Sigmoid colon (tissue), 7 donors: ENCODE measurements at places on chromosomes 3 and 15. TPM values are rescaled to one million over a fixed set of nuclear protein-coding genes. Genes with fewer than 3 reads are reported as not detected.
A peak's percentile ranks its signal among the peaks of the same experiment; 100 is the strongest.

- DNase-seq: no peak
Observed at GRCh38 chr3:1380926-1381646, 288.3 kb downstream of the CNTN6 start.

DNA sequence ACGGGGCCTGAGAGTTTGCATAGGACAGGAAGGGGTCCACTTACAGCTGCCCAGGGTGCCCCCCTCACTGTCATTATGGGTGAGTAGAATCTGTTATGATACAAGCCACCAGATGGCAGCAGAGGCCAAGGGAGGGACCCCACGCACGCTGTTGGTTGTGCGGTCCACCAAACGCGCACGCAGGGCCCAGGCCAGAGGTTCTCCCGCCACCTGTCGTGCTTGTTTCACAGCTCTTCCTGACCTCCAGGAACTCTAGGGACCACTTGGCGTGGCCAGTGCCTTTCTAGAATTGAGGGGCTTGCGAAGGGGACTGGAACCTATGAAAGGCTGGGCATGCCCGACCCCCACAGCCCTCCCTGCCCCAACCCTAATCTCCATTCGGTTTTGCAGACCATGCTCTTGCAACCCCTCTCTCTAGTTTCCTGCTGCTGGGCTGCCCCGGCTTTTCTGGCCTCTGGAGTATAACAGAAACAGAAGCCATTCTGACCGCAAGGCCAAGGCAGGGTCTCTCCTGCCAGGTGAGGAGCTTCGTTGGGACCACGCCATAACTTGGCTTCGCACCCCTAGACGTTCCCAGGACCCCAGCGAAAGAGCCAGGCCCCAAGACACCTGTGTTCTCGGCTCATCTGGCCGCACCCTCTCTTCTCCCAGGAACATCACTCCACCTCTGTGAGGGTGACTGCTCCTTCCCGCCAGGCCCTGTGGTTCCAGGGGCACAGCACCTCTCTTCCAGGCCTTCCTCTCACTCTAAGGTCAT is 46.0 kb downstream of the ALDH1L1 start:
- DNase-seq: peak; percentile 87

DNA sequence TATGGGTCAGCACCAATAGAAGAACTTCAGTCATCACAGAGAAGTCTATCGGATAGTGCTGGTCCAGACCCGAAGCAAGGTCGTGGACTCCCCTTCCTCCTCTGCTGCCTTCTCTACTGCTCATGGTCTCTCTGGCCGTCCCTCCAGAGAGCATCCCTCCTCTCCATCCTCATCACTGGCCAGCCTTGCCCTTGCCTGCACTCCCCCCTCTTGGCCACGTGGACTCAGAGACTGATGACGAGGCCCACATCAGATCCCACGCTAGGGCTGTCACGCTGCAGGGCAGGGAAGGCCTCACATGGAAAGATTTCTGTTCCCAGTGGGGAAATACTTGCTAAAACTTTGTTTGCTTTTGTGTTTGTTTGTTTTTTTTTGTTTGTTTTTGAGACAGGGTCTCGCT is 35.3 kb downstream of the IGDCC3 start:
- DNase-seq: no peak

DNA sequence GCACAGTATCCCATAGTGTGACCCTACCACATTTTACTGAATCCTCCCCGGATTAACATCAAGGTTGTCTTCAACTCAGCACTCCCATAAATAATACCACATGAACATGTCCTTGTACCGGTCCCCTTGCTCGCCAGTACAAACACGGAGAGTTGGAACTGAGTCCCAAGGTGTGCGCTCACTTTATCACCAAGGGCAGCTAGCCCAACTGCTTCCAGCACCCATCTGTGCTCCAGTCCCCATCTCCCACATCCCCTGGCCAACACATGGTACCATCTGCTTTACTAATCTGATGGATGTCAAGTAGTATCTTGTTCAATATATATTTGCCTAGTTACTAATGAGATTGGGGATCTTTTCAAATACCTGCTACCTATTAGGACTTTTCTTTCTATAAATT is 64.7 kb downstream of the ISG20 start:
- no peak for DNase-seq

DNA sequence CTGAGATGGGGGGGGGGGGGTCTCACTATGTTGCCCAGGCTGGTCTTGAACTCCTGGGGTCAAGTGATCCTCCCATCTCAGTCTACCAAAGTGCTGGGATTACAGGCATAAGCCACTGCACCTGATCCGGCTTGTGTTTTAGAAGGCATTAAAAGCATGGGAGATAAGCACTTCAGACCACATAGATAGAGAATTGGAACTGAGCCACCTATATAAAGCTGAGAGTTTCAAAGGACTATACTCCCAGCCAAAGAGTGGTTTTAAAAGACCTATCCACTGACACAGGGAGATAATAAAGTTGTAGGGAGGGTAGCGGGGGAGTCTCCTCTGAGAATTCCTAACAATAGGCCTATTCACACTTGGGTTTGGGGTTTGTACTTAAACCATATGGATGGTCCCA is 34.8 kb downstream of the DENND4A start:
- DNase-seq: no peak

GRCh38 chr15:51647128-51647562 is 24.6 kb upstream of the DMXL2 start:
- DNase-seq: peak; percentile 69

NANOGP8 gene
- not detected for total RNA-seq

GRCh38 chr3:34075975-34076374 is 277.5 kb downstream of the PDCD6IP start:
- no peak for DNase-seq

GRCh38 chr3:150275941-150276340 is 132.2 kb upstream of the TSC22D2 start:
- DNase-seq: no peak

- DNase-seq: no peak
Observed at GRCh38 chr3:129560269-129560787, 17.4 kb downstream of the H1-8 start.

SIDT1 gene
- total RNA-seq: 1.9 TPM

- DNase-seq: no peak
Observed at GRCh38 chr3:28950614-28951013, 330.3 kb upstream of the RBMS3 start.

CACNA2D3 gene
- total RNA-seq: 4.6 TPM

DNA sequence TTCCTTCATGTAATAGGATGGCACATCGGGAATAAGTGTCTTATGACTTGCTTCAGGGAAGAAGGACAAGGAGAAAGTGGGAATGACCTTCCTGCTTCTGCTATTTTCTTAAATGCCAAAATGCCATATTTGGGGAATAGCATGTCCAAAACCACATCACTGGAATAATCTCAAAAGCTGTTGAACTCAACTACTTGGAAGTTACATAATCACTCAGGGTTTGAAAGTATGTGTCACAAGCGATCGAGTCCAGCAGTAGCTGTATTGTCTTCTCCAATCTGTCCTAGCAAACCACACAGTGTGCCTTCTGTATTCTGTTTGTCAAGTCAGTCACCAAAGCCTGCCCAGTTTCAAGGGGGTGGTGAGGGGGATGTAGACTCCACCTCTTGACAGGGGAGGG is 58.3 kb upstream of the GADL1 start:
- DNase-seq: no peak

DNA sequence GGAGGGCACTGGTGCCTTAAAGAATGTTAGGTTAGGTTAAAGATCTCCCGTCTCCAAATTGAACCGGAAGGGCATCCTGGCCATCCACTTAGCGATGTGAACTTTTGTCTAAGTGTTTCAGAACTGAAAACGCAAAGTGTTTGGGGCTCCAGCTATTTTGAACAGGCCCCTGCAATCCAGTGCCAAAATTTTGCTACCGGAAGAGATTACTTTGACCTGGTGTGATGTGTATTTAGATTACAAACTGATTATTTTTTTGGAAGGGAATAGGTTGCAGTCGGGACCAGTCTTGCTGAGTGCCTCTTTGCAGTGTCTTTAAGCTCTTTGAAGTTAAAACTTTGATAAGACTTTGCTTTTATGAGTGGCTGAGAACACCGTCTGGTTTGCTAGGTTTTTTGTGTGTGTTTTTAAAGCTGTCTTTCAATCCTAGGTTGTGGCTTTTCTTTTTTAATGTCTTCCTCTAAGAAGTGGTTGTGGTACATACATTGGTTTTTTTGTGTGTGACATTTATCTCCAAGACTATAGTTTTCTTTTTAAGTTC is 179.6 kb downstream of the OR4M2 start:
- DNase-seq: no peak

DNA sequence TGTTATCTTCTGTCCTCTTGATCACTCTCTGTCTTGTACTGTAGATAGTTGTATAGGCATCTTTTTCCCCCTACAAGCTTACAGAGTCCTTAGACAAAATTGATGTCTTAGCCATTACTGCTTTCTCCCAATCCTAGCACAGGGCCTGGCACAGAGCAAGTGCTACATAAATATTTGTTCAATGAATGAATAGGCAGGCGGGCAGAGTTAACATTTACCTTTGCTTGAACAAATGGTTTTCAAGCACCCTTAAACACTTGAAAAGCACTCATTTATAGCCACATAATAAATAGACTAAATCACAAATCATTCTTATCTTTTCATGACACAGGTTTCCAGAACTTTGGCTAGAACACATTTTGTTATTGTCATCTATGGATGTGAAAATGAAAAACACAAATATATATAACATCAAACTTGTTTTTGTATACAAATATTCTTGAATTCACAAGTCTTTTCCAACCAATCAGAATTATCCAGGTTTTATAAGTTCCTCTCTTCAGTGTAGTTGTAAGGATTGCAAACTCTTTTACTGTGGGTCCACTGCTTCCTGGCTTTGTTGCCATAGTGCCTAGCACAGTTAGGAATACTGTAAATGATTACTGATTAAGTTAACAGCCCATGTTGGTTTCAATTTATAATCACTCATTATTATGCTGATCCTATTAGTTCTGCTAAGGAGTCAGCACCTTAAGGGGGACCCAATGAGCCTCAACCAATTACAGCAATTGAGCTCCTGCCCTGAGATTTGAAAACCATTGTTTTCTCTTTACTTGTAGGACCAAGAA is 61.9 kb downstream of the ISL2 start:
- DNase-seq: no peak

- no peak for DNase-seq
Observed at GRCh38 chr15:45868109-45868691, 233.4 kb downstream of the SQOR start.

GRCh38 chr3:159669766-159670165 is 318.9 kb upstream of the IL12A start:
- DNase-seq: no peak

GRCh38 chr3:98025392-98025945 is 9.6 kb downstream of the GABRR3 start:
- no peak for DNase-seq

AHSG gene
- total RNA-seq: not detected

VGLL3 gene
- total RNA-seq: 35.0 TPM

ZBTB47 gene
- total RNA-seq: 34.9 TPM

DNA sequence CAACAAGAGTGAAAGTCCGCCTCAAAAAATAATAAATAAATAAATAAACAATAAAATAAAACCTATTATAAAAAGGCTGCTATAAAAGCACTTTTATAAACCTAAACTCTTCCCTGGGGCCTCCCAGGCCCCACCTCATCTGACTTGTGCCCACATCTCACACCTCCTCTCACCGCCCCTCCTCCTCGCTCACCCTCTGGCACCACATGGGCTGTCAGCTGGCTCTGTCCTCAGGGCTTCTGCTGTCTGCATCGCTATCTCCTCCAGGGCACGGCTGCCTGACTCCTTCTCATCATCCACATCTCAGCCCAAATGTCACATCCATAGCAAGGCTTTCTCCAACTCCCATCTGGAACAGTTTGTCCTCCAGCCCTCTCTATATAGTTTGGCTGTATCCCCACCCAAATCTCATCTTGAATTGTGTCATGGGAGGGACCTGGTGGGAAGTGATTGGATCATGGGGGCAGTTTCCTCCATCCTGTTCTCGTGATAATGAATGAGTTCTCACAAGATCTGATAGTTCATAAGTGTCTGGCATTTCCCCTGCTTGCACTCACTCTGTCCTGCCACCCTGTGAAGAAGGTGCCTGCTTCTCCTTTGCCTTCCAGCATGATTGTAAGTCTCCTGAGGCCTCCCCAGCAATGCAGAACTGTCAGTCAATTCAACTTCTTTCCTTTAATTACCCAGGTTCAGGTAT is 8.8 kb upstream of the SH3BP5 start:
- DNase-seq: no peak

- no peak for DNase-seq
Observed at GRCh38 chr15:33963831-33964664, 4.2 kb upstream of the CHRM5 start.

PTX3 gene
- 0.83 TPM for total RNA-seq

DNA sequence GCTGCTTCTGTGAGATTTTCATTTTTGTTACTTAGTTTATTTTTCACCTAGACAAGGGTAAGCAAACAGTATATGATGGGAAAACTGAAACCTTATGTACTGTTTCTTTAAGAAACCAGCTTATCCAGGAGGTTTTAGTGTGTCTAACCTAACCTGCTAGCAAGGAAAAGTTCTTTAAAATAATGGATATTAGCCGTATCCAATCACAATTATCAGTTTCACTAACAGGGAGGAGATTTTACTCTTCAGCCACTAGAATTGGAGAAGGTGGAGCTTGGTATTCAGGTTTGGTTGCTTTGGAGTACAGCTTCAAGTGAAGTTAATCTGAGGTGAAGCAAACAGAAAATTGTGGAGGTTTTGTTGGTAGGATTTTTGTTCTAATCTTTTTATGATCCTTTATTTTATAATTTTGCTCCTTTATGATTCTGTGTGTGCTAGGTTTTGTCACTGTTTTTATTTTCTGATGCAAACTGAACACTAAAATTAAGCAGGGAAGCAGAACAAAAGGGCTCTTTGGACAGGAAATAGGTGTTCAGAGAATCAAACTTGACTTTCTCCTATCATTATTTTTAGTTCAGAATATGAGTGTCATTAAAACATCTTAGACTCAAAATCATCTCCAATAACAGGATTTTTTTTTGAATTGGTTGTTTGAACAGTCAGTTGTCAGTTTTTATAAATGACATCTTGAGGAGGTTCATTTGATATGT is 13.0 kb downstream of the ZFAND6 start:
- no peak for DNase-seq

DNA sequence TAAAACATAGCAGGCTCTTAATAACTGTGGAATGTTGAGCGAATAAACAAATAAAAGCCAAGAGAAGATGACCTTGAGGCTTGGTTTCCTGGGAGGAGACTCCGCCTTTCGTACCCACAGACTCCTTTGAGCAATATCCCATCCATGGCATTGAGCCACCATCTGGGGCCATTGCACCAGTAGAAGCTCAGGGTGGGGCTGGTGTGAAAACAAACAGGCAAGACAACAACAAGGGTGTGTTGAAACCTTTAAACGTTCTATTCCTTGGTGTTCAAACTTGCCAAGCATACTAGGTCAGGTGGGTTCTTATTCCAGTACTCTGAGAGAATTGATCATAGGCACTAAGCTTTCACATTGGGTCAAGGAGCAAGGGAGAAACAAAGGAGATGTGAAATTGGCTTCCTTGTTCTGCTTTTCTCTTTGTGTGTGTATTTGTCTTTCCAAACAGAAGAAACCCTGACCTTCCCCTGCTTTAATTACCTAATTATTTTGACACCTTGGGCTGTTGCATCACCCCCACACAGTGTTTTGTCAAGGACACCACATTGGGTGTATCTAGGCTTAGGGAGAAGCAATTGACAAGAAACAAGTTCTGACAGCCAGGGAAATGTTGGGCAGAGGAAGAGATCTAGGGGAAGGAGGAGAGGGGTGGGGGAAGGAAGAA is 105.1 kb upstream of the BCL6 start:
- DNase-seq: no peak
